ENCODE measurements at places on chromosomes 4 and X.

GRCh38 chr4:66590488-66591215, 920.4 kb upstream of the EPHA5 start:
- DNase-seq: no peak

GRCh38 chrX:113058634-113059033, 218.0 kb upstream of the AMOT start:
- DNase-seq: peak; percentile 57

DNA sequence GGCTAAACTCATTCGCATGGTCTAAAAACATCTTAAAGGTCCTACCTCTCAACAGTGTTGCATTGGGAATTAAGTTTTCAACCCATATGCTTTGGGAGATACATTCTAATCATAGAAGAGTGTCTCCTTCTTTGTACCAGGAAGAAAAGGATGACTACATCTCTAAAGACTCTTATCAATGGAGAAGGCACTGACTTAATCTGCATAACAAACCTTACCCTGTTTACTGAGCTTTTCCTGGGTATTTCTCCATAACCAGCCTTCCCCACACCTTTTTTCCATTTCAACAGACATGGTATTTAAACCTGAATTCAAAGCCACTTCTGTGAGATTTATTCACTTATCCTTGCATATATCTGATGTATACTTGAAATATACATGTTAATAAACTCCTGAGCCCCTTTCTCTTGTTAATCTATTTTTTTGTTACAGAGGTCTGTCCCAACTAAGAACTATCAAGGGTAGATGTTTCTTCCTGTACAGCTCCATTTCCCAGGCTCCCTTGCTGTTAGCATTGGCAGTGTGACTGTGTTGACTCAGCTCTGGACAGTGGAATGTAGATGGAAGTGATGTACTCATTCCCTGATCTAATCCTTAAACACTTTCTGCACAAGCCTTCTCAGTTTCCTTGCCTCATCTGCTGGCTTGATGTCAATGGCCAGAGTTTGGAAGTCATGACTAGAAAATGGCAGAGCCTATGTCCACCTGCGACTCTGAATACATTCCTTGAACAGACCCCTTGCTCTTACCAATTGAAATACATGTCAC, 148.9 kb upstream of the CPEB2 start:
- peak; percentile 20 for DNase-seq

GRCh38 chr4:97300561-97300960, 842.7 kb downstream of the STPG2 start:
- no peak for DNase-seq

GRCh38 chrX:20829665-20830491, 544.3 kb upstream of the CNKSR2 start:
- peak; percentile 32 for DNase-seq
